ENCODE measurements at places on chromosomes 6 and 20.

- DNase-seq = no peak
Observed at GRCh38 chr6:157880534-157880933, 57.5 kb downstream of the SNX9 start.

GRCh38 chr20:23121751-23122320 lies 35.7 kb upstream of the CD93 start:
- no peak for DNase-seq

GRCh38 chr20:43432498-43432897 lies 25.2 kb upstream of the SRSF6 start:
- DNase-seq = no peak

DNA sequence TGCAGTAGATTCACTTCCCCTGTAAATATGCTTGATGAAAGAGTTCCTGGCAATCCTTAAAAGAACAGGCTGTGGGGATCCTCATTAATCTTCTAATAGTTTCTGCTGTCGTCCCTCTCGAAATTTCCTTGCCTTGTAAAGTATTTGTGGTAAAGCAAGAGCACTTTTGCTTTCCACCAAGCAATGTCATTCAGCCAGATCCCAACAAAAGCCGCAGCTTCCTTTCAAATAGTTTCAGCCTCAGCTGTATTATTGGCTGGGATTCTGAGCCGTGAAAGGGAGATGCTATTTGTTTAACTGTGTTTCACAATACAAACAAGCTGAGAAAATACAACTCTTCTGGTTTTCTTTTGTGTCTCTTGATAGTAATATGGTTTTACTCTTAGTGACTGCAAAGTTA lies 48.9 kb upstream of the EPHA7 start:
- no peak for DNase-seq

- DNase-seq = no peak
Observed at GRCh38 chr6:106082735-106083398, 3.3 kb upstream of the PRDM1 start.
